ENCODE measurements at places on chromosomes 2 and 18. TPM values are rescaled to one million over a fixed set of nuclear protein-coding genes. Genes with fewer than 3 reads are reported as not detected.

The REG3G gene
- not detected for total RNA-seq

The ICA1L gene
- total RNA-seq: 12.3 TPM

The CHN1 gene
- total RNA-seq: 17.3 TPM

The FBXO36 gene
- total RNA-seq: 2.7 TPM

The IGFBP5 gene
- total RNA-seq: 906 TPM

The DOK6 gene
- 28.6 TPM for total RNA-seq

The SLC4A3 gene
- 3.3 TPM for total RNA-seq

The HOXD13 gene
- total RNA-seq: not detected

DNA sequence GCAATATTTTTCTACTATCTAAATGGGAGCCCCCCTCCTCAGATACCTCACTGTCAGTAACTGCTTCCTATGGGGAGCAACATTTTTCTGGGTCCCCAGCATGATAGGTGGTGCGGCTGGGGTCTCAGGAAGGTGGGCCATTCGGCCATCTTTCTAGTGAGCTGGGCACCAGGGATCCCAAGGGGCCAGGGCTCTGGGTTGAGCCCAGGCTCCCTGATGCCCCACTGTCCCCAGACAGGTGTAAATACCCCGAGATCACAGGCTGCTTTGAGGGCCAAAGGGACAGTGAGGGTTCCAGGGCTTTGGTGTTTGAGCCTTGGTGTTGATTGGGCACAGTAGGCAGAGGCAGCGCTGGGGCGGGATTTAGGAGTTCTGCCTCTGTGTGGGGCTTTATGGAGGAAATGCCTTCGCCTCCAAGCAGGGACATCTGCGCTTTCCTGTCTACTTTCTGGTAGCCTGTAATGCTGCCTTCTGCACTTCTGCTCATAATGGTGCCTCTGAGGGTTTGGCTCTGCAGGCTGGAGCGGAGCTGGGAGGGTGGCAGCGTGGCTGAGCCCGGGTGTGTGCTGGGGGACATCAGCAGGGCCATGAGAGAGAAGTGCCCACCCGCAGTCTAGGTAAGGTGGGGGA is 5.3 kb downstream of the ITM2C start:
- DNase-seq: no peak
- H3K27ac ChIP-seq: no peak overlapping the region
- H3K4me1 ChIP-seq: peaks cover 37% of the 10 kb centered on the region

GRCh38 chr18:59324623-59324971 is 6.1 kb upstream of the CPLX4 start:
- H3K4me1 ChIP-seq: no peaks in the 10 kb centered on the region
- DNase-seq: no peak
- H3K27me3 ChIP-seq: no peaks in the 10 kb centered on the region

DNA sequence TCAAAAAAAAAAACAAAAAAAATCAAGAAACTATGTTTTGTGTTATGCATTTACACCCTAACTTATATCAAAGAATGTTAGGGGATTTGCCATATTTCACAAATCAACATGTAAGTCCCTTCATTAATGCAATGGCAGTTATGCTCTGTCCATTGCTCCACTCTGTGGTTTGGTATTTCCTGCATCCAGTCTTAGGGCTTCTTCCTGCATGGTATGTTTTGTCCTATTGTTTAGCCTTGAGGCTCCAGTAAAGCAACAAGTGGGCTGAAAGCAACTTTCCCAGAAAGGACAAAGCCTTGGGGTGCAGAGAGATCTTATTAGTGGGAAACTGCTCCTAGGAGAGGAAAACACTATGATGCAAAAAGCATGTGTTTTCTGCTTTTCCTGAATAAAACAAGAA is 474.1 kb downstream of the IRS1 start:
- no peak for DNase-seq
- no peak overlapping the region for H3K27ac ChIP-seq
- no peak overlapping the region for H3K4me3 ChIP-seq
- H3K36me3 ChIP-seq: no peaks in the 10 kb centered on the region
- H3K4me1 ChIP-seq: no peaks in the 10 kb centered on the region
- no peaks in the 10 kb centered on the region for H3K27me3 ChIP-seq

- H3K27ac ChIP-seq: no peak overlapping the region
- no peak for DNase-seq
- H3K4me3 ChIP-seq: no peak overlapping the region
- H3K4me1 ChIP-seq: no peaks in the 10 kb centered on the region
Measured at GRCh38 chr2:26606847-26607190, 34.3 kb downstream of the CIB4 start.

DNA sequence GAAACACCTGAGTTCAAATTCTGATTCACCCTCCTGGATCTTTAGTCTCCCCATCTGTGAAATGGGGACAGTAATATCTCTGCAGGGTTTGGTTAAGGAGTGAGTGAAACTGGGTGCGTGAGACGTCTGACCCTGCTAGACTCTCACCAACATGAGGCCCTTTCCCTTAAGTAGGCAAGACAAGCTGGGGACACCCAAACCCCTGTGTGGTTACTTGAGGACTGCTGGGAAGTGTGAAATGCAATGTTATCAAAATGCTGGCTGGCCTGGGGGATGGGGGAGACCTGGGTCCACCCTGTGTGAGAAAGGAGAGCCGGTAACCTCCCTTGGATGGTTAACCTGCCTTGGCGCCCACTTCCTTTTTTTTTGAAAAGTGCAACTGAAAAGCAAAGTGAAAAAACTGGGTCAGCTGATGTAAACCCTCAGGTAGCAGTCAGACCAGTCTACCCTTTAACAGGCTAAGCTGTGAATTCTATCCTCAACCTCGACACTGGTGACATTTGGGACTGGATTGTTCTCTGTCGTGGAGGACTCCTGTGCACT is 82.3 kb downstream of the INPP5D start:
- H3K4me1 ChIP-seq: no peaks in the 10 kb centered on the region
- no peak for DNase-seq
- H3K27ac ChIP-seq: no peak overlapping the region
- H3K36me3 ChIP-seq: no peaks in the 10 kb centered on the region
- no peak overlapping the region for H3K4me3 ChIP-seq
- no peaks in the 10 kb centered on the region for H3K27me3 ChIP-seq

GRCh38 chr2:100309973-100310719 is 12.2 kb downstream of the LONRF2 start:
- no peak overlapping the region for H3K4me3 ChIP-seq
- no peaks in the 10 kb centered on the region for H3K36me3 ChIP-seq
- H3K27ac ChIP-seq: no peak overlapping the region
- H3K4me1 ChIP-seq: no peaks in the 10 kb centered on the region
- no peak for DNase-seq

GRCh38 chr2:113977660-113978523 is 88.0 kb downstream of the ACTR3 start:
- H3K27me3 ChIP-seq: no peaks in the 10 kb centered on the region
- no peak overlapping the region for H3K27ac ChIP-seq
- H3K4me1 ChIP-seq: no peaks in the 10 kb centered on the region
- no peak overlapping the region for H3K4me3 ChIP-seq
- peak; percentile 45 for DNase-seq
- H3K36me3 ChIP-seq: peaks cover 5% of the 10 kb centered on the region

DNA sequence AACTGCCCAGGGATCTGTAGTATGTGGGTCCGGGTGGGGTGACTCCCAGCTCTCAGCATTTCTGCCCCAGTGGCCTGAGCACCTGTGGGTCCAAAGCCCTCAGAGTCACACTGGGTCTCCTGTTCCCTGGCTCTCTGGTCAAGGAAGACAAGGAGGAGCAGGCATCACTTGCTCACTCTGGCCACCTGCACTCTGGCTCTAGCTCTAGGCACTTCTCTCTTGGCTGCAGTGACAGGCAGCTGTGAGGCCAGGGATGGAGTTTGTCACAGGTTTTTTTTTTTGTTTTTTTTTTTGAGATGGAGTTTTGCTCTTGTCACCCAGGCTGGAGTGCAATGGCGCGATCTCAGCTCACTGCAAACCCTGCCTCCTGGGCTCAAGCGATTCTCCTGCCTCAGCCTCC is 84.6 kb downstream of the HS1BP3 start:
- no peak overlapping the region for H3K4me3 ChIP-seq
- no peaks in the 10 kb centered on the region for H3K36me3 ChIP-seq
- H3K27me3 ChIP-seq: no peaks in the 10 kb centered on the region
- no peaks in the 10 kb centered on the region for H3K4me1 ChIP-seq
- peak overlapping the region; percentile 67 for H3K27ac ChIP-seq
- DNase-seq: no peak

DNA sequence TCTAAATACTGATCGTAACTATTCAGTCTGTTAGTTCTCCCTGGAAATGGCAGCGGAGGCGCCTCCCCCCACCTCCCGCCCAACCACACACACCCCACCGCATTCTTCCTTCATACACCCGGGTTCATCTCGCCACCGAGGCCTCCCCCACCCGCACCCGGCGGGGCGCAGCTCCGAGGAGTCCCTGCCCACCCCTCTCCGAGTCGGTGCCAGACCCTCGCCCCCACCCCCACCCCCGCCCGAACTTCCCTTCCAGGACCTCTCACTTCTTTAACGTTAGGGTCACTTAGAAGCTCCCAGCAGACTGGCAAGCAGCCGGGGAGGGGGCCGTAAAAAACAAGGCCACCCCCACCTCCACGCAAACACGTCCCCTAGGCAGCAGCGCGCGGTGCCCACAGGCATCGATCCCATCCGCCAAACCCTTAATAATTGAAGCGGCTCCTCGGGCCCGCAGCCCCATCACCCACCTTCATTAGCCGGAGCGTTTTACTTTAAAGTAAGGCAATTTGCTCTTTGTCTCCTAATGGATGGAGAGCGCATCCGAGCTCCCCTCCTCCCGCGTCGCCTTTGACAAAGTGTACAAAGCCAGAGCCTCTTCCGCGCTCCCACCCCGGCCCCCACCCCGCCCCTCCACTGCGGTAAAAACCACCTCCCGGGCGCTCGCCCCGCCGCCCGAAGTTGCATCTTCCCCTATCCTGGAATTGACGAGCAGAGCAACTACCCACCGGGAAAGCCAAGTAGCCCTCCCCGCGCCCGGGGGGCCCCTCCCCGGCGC is 624 bp downstream of the ZNF516 start:
- DNase-seq: peak; percentile 37
- no peaks in the 10 kb centered on the region for H3K36me3 ChIP-seq
- H3K4me1 ChIP-seq: peaks cover 54% of the 10 kb centered on the region
- peak overlapping the region; percentile 99 for H3K27ac ChIP-seq
- H3K4me3 ChIP-seq: peak overlapping the region; percentile 80

GRCh38 chr18:59101830-59102414 is 37.8 kb upstream of the SEC11C start:
- H3K27ac ChIP-seq: no peak overlapping the region
- H3K4me1 ChIP-seq: no peaks in the 10 kb centered on the region
- no peak overlapping the region for H3K4me3 ChIP-seq
- H3K36me3 ChIP-seq: no peaks in the 10 kb centered on the region

GRCh38 chr18:79507546-79508480 is 112.1 kb downstream of the NFATC1 start:
- DNase-seq: peak; percentile 73
- H3K27ac ChIP-seq: peak overlapping the region; percentile 85
- H3K4me3 ChIP-seq: peak overlapping the region; percentile 43
- no peaks in the 10 kb centered on the region for H3K27me3 ChIP-seq
- peaks cover 31% of the 10 kb centered on the region for H3K36me3 ChIP-seq

DNA sequence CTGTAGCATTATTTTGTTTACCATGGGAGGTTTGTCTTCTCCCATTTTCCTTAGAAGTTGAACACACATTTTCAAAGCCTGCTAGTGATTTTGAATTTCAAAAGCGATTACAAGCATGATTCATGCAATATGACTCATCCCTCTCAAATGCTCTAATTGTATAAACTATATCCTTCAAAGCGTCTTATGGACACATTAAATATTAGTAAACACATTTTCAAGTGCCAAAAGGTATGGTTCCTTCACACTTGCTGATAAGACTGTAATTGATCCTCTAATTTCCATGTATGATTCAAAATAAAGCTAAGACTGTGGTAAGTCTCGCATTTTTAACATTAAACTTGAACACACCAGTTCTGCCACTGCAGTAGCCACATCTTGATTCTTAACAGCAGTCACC is 512.9 kb downstream of the LRRTM4 start:
- no peak overlapping the region for H3K27ac ChIP-seq
- H3K4me3 ChIP-seq: no peak overlapping the region
- DNase-seq: no peak
- no peaks in the 10 kb centered on the region for H3K36me3 ChIP-seq
- H3K27me3 ChIP-seq: no peaks in the 10 kb centered on the region
- H3K4me1 ChIP-seq: peaks cover 7% of the 10 kb centered on the region

GRCh38 chr2:56505885-56506284 is 322.1 kb downstream of the CCDC85A start:
- H3K27me3 ChIP-seq: no peaks in the 10 kb centered on the region
- DNase-seq: no peak
- H3K27ac ChIP-seq: no peak overlapping the region
- H3K36me3 ChIP-seq: no peaks in the 10 kb centered on the region
- no peak overlapping the region for H3K4me3 ChIP-seq

GRCh38 chr2:174020926-174021662 is 55.9 kb upstream of the SP3 start:
- no peaks in the 10 kb centered on the region for H3K27me3 ChIP-seq
- H3K4me1 ChIP-seq: peaks cover 15% of the 10 kb centered on the region
- no peak overlapping the region for H3K4me3 ChIP-seq
- DNase-seq: no peak

DNA sequence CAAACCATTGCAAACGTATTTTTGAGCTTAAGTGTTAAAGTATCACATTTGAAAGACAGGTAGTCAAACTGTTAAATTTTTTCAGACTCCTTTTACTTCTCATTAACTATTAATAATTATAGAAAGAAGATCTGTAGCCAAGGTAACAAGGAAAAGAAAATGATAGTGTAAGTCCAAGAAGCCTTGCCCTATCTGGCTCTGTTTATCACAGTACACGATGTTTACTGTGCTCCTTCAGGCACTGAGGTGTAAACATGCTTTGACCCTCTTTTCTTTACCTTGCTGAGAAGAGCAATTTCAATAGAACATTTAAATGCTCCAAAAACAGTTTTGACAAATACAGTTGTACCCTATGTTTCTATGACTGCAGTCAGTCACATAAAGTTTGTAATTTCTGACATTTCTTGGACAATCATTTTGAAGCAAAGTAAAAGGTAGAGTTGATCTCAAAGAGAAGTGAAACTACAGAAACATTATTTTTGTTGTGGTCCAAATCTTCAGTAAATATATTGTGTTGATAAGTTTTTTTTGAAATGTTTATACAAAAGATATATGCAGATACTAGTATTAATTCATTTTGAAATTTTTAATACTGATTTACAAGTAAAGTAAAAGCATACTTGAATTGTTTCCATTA is 152.6 kb upstream of the KYNU start:
- DNase-seq: no peak
- H3K36me3 ChIP-seq: no peaks in the 10 kb centered on the region
- no peaks in the 10 kb centered on the region for H3K27me3 ChIP-seq
- no peaks in the 10 kb centered on the region for H3K4me1 ChIP-seq
- no peak overlapping the region for H3K27ac ChIP-seq

DNA sequence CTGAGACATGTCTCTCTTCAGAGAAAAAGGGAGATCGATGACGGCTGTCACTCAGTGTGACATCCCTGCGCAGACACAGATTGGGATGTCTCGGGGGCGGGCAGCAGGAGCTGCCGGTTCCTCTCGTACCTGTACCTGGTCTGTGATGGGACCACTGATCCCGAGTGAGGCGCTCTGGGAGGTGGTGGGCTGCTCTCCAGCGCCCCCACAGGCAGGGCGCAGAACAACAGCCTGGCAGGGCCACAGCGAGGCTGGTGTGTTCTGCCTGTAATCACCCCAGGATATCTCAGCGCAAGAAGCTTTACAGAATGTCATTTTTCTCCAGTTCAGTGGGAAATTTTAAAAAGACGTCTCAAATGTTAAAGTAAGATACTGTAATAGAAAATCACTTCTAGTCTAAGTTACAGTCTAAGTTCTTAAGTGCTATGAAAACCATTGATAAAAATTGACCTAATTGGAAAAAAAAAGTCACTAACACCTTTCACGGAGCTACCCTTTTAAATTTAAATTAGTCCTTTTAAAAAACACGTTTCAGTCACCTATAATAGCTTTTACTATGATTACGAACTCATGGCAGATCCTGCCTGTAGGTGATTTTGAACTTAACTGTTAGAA is 189.8 kb downstream of the SNTG2 start:
- H3K36me3 ChIP-seq: no peaks in the 10 kb centered on the region
- H3K4me1 ChIP-seq: no peaks in the 10 kb centered on the region
- peak overlapping the region; percentile 61 for H3K27ac ChIP-seq
- no peak overlapping the region for H3K4me3 ChIP-seq
- H3K27me3 ChIP-seq: no peaks in the 10 kb centered on the region
